Neuronal stem cell (in vitro differentiated cells): ENCODE measurements at places on chromosomes 2 and 18.

- no peaks in the 10 kb centered on the region for H3K36me3 ChIP-seq
- peaks cover 16% of the 10 kb centered on the region for H3K4me1 ChIP-seq
- peak overlapping the region; percentile 80 for H3K4me3 ChIP-seq
- no peaks in the 10 kb centered on the region for H3K27me3 ChIP-seq
- peak overlapping the region; percentile 88 for H3K27ac ChIP-seq
Measured at GRCh38 chr18:44679056-44679913, 1.4 kb upstream of the SETBP1 start.

DNA sequence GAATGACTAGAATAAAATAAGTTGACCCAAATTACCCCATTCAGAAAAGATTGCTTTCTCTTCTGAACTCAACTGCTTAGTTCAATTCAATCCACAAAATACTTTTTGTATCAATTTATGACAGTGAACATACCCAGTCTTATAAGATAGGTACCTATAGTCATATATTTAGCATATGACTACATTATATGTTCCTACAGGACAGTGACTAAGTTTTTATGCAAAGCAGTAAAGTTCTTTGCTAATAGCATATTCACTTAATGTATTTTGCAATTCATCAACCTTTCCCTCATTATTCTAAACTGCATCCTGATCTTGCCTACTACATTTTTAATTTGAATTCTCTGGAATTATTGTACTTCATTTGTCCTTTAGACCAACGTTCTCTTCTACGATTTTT, 30.3 kb upstream of the C2orf15 start:
- H3K36me3 ChIP-seq = no peaks in the 10 kb centered on the region
- peaks cover 5% of the 10 kb centered on the region for H3K4me1 ChIP-seq
- no peak overlapping the region for H3K4me3 ChIP-seq
- H3K27me3 ChIP-seq = no peaks in the 10 kb centered on the region

DNA sequence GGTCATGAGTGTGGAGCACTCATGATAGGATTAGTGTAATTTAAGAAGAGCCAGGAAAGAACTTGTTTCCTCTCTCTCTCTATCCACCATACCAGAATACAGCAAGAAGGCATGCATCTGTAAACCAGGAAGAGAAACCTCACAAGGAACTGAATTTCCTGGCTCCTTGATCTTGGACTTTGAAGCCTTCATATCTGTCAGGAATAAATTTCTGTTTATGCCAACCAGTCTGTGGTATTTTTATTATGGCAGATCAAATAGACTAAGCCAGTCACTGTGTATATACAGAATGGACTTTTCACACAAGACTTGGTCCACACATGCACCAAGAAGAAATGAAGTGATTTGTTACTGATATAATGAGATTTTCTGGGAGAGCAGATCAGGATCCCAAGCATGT, 930.1 kb upstream of the TMEFF2 start:
- no peak overlapping the region for H3K4me3 ChIP-seq
- H3K4me1 ChIP-seq = no peaks in the 10 kb centered on the region
- H3K27me3 ChIP-seq = no peaks in the 10 kb centered on the region
- H3K27ac ChIP-seq = no peak overlapping the region
- DNase-seq = no peak
- no peaks in the 10 kb centered on the region for H3K36me3 ChIP-seq

- H3K27me3 ChIP-seq = no peaks in the 10 kb centered on the region
- no peaks in the 10 kb centered on the region for H3K36me3 ChIP-seq
- H3K4me1 ChIP-seq = peaks cover 4% of the 10 kb centered on the region
- no peak overlapping the region for H3K27ac ChIP-seq
Measured at GRCh38 chr2:121710470-121711170, 26.1 kb downstream of the NIFK start.

GRCh38 chr2:47631792-47632398, 151.1 kb upstream of the MSH6 start:
- peaks cover 13% of the 10 kb centered on the region for H3K4me1 ChIP-seq
- no peak overlapping the region for H3K27ac ChIP-seq
- no peak overlapping the region for H3K4me3 ChIP-seq
- no peaks in the 10 kb centered on the region for H3K27me3 ChIP-seq

- H3K36me3 ChIP-seq = peaks cover 6% of the 10 kb centered on the region
- DNase-seq = peak; percentile 38
- H3K4me1 ChIP-seq = peaks cover 33% of the 10 kb centered on the region
Measured at GRCh38 chr2:218396688-218397462, 2.8 kb upstream of the CTDSP1 start.

- no peak overlapping the region for H3K27ac ChIP-seq
- H3K27me3 ChIP-seq = no peaks in the 10 kb centered on the region
- no peaks in the 10 kb centered on the region for H3K36me3 ChIP-seq
- no peak overlapping the region for H3K4me3 ChIP-seq
- no peak for DNase-seq
Measured at GRCh38 chr18:79664525-79665125, 15.0 kb upstream of the CTDP1 start.

DNA sequence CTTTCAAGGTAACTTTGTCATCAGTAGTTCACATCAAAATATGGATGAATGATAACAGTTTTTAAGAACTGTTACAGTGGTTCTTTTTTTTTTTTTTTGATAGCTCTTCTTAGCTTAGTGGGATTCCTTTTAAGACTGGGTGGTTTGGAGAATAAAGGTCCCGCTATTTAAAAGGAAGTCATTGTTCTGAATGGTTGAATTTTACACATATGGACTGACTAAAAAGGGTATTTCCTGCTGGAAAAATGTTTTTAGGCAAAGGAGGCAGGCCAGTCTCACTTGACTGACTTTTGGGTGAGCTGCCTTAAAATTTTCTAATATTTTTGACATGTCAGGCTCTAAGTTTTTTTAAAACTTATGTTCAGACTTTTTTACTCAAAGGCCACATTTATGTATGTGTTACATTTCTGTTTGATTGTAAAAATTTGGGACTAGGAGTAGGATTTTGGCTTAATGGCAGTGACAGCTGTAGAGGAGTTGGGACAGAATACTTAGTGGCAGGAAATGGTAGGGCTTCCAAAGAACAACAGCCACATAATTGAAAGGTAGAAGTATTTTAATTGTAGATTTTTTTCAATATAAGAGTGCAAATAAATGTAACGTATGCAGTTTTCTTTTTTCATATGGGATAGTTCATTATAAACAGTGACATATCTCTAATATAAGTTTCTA, 13.7 kb downstream of the VAPA start:
- H3K27ac ChIP-seq = no peak overlapping the region
- peaks cover 7% of the 10 kb centered on the region for H3K4me1 ChIP-seq
- H3K36me3 ChIP-seq = peaks cover 15% of the 10 kb centered on the region
- no peak overlapping the region for H3K4me3 ChIP-seq
- H3K27me3 ChIP-seq = no peaks in the 10 kb centered on the region

DNA sequence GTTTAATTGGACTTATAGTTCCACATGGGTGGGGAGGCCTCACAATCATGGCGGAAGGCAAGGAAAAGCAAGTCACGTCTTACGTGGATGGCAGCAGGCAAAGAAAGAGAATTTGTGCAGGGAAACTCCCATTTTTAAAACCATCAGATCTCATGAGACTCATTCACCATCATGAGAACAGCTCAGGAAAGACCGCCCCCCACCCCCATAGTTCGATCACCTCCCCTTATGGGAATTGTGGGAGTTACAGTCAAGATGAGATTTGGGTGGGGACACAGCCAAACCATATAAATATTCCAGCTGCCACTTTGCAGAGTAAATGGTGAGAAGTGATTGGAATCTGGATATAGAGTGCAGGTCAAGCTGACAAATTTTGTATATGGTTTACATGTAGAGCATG, 187.4 kb downstream of the ARL4C start:
- H3K27ac ChIP-seq = no peak overlapping the region
- no peaks in the 10 kb centered on the region for H3K36me3 ChIP-seq
- DNase-seq = no peak
- H3K27me3 ChIP-seq = no peaks in the 10 kb centered on the region
